ENCODE measurements at places on chromosomes 11 and 22.

DNA sequence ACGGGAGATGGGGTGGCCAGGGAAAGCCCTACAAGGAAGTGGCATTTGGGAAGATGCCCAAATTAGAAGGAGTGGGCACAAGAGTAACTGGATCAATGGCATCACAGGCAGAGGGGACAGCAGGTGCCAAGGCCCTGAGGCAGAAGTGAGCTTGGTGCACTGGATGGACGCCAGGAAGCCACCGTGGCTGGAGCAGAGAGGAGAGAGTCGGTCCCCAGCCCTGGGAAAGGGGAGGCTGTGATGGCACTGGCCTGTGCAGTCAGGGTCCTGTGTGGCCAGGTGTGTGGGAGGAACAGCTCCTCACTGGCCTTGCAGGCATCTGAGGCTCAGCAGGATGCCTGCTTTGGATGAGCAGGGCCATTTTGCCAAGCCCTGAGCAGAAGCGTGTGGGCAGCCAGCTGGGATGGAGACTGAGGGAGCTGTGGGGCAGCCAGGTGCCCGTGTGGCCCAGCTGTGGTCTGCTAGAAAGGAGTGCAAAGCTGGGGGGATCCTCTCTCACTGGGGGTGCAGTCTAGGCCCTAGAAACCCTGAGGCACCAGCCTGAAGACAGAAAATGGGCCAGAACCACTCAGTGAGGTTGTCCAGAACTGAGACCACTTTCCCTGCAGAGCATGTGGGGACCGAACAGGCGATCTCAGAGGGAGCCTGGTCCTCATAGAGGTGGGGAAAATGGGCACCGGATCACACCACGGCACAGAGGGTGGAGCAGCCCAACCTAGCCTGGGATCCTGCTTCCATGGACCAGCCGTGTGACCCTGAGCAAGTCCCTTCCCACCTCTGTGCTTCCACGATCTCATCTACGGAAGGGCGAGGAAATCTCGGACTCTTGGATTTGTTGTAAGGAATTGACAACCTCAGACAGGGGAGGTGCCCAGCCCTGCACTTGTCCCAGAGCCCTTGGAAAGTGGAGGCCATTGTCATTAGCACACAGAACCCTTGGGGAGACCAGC, 78.6 kb upstream of the RTL6 start:
- H3K4me1 ChIP-seq: no peaks in the 10 kb centered on the region
- no peak overlapping the region for H3K27ac ChIP-seq
- no peaks in the 10 kb centered on the region for H3K36me3 ChIP-seq

DNA sequence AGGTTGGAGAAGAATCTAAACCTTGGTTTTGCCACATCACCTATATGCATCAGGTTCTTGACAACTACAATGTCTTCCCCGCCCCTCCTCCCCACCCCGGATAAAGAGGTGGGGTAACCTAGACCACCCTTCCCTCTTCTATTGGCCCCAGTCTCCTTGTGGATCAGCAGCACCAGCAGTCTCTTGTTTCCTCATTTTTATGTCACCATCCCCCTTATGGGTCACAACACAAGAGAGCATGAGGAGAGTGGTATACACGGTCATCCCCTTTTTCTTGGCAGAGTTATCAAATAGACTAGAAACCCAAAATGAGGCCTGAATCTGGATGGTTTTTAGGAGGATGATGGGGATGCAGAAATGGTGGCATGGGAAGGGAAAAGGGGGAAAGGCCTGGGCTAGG, 1.2 kb downstream of the MS4A4E start:
- H3K4me3 ChIP-seq: no peak overlapping the region
- no peak for DNase-seq
- H3K27me3 ChIP-seq: peaks cover 20% of the 10 kb centered on the region
- no peaks in the 10 kb centered on the region for H3K36me3 ChIP-seq
- H3K4me1 ChIP-seq: no peaks in the 10 kb centered on the region

DNA sequence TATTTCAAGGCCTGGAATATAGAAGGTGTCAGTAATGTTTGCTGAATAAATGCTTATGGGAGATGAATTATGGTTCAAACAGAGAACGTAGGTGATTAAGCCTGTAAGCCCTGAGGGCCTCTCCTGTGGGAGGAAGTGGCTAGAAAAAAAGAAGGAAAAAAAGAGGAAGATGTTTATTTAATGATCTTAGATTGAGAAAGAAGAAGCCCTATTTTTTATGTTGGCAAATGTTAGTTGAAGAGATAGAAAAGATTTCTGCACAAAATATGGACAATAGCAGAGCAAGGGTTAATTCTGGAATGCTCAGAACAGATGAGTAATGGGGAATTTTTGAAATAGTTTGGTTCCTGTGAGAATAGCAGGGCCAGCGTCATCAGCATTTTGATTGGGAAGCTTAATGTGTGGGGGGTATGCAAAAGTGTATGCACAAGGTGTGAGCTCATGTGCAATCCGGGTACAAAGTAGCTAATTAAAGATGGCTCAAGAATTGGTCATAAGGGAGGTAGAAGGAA, 95.7 kb downstream of the TEAD1 start:
- H3K4me3 ChIP-seq: no peak overlapping the region
- H3K27ac ChIP-seq: no peak overlapping the region
- peaks cover 5% of the 10 kb centered on the region for H3K4me1 ChIP-seq
- H3K36me3 ChIP-seq: no peaks in the 10 kb centered on the region
- H3K27me3 ChIP-seq: peaks cover 22% of the 10 kb centered on the region
- DNase-seq: no peak

- H3K27ac ChIP-seq: no peak overlapping the region
- H3K4me3 ChIP-seq: no peak overlapping the region
- peaks cover 61% of the 10 kb centered on the region for H3K27me3 ChIP-seq
- no peaks in the 10 kb centered on the region for H3K36me3 ChIP-seq
- H3K4me1 ChIP-seq: peaks cover 12% of the 10 kb centered on the region
- DNase-seq: no peak
Measured at GRCh38 chr11:123186286-123186685, 8.8 kb downstream of the CLMP start.

GRCh38 chr11:114026355-114026754, 33.2 kb upstream of the ZBTB16 start:
- no peak overlapping the region for H3K4me3 ChIP-seq
- peak; percentile 76 for DNase-seq
- H3K27me3 ChIP-seq: peaks cover 26% of the 10 kb centered on the region
- H3K27ac ChIP-seq: no peak overlapping the region

DNA sequence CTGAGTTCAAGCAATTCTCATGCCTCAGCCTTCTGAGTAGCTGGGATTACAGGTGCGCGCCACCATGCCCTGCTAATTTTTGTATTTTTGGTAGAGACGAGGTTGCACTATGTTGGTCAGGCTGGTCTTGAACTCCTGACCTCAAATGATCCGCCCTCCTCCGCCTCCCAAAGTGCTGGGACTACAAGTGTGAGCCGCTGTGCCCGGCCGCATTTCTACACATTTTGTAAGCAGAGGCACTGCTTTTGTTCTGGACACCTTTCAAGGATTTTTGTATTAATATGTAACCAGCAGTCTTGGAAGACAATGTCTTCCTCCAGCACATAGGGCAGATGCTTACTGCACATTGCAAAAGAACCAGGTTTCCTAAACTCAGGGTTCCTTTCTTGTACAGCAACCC, 11.4 kb upstream of the VSIG10L2 start:
- peaks cover 29% of the 10 kb centered on the region for H3K4me1 ChIP-seq
- no peak overlapping the region for H3K4me3 ChIP-seq
- peaks cover 3% of the 10 kb centered on the region for H3K36me3 ChIP-seq
- no peak for DNase-seq
- H3K27me3 ChIP-seq: peaks cover 13% of the 10 kb centered on the region

DNA sequence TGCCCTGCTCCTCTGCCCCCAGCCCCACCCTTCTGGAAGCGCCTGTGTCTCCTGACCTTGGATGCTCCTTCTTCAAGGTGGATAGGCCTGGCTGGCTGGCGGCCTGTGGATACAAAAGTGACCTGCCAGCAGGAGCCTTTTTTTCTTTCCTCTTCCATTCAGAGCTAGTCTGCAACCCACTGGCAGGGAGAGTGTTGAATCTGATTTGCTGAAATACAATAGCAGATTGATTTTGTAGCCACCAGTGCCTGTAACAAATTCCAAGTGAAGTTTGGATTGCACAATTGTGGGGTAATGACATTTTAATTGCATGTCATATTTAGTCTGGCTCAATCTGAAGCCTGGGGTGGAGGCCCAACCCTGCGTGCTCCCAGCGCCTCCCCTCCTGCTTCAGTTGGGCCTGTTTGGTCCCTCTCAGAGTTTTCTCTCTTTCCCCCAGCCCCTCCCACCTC, 97.2 kb downstream of the GRIK4 start:
- H3K27me3 ChIP-seq: no peaks in the 10 kb centered on the region
- no peak overlapping the region for H3K4me3 ChIP-seq
- H3K36me3 ChIP-seq: no peaks in the 10 kb centered on the region

DNA sequence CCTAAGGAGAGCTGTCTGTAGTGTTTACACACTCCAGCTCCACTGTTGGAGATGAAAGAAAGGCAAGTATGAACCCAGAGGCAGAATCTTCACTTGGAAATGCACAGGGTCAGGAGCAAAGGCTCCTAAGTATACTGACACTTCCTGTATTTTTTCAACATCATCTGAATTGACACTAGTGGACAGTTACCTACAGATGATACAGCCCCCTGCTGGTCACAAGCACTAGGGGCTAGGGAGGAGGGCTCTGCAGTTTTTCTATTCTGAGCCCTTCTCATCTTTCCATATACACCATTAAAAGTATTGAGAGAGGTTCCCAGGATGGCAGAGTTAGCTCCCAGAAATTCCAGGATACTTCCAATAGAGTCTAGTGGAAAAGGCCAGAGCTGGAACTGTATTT, 290.3 kb upstream of the API5 start:
- H3K36me3 ChIP-seq: no peaks in the 10 kb centered on the region
- no peaks in the 10 kb centered on the region for H3K27me3 ChIP-seq
- no peaks in the 10 kb centered on the region for H3K4me1 ChIP-seq
- DNase-seq: no peak
- H3K4me3 ChIP-seq: no peak overlapping the region
- H3K27ac ChIP-seq: no peak overlapping the region

GRCh38 chr11:126421271-126421671, 65.8 kb downstream of the ST3GAL4 start:
- H3K27me3 ChIP-seq: peaks cover 8% of the 10 kb centered on the region
- peaks cover 15% of the 10 kb centered on the region for H3K4me1 ChIP-seq
- H3K27ac ChIP-seq: no peak overlapping the region
- no peak for DNase-seq
- no peaks in the 10 kb centered on the region for H3K36me3 ChIP-seq

DNA sequence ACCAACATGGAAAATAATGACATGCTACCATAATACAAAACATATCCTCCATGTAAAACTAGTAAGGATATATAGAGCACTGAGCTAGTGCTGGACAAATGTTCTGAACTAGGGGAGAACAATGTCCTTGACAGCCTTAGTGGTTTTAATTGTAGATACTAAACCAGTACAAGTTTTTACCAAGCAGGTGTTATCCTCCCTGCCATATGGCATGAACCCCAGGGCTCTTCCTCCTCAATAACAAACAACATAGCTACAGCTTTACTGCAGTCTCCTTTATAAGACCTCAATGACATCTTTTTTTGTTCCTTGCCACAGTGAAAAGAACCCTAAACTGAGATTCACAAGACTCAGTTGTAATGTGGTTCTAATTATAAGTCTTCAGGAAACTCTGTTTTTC, 70.2 kb upstream of the GDPD4 start:
- no peak for DNase-seq
- peaks cover 7% of the 10 kb centered on the region for H3K4me1 ChIP-seq
- no peak overlapping the region for H3K27ac ChIP-seq
- H3K4me3 ChIP-seq: no peak overlapping the region
- peaks cover 45% of the 10 kb centered on the region for H3K36me3 ChIP-seq

All from activated CD8-positive, alpha-beta T cell treated with anti-CD3 and anti-CD28 coated beads, Interleukin-2, amount 10 ng/mL, durations not matched to agents 7 days and 5 days (primary cell).